ENCODE measurements at places on chromosomes 7 and 10.

- DNase-seq: no peak
These were observed 10.4 kb downstream of the RAPGEF5 start for GRCh38 chr7:22346383-22347107.

DNA sequence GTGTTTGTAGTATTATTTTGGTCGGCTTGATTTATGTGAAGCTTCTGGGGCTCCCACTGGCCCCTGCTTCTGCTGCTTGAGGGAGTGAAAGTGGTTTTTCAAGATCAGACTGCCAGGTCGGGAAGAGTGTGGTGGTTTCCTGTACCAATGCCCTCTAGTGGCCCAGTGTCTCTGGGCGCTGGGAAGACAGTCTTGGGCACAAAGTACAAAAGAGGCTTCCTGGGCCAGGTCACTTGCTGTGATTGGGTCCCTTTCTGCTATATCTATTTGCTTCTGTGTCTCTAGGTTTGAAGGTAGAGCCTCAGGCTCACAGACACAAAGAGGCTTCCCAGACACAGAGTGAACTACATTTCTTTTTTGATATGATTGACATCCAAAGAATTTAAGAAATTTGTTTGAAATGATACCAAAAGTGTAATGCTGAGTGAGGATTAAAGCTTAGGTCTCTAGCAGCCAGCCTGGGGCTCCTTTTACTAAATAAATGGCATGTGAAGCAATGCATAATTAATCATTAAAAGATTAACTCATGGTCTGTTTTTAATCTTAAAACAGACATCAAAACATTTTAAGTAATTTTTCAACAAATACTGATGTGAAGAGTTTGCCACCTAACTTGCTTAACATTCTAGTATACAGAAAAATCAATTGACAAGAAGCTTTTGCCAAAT lies 36.3 kb downstream of the ABCB1 start:
- no peak for DNase-seq

DNA sequence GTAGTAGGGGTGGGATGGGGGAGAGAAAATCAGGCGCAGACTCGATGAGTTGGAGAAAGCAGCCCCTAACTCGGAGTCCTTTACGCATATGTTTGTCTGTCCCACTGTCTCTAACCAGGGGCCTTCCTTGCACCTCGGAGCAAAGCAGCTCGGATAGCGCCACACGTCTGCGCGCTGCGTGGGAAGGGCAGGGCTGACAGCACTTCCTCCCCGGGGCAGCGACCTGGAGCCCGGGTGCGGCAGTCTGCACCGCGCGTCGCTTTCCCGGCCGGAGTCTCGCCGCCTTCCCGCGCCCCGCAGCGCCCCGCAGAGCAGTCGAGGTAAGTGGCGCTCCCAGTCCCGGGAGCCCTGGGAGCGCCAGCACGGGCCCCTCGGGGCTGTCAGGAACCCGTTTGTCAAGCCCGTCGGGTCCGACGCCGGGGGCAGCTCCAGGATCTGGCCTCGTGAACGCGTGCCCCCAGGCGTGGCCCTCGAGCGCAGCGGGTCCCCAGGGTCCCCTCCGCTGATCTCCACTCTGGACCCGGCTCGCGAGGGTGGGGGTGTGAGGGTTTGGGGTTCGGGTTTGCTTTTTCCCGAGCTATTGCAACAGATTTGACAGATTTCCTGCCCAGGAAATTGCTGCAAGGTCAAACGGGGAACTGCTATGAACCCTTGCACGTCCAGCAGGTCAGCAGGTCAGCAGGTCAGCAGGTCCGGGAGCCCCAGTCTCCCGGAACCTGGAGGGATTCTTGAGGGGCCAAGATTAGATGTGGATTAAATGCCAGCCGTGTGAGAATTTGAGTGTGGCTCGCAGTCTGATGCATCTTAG lies 597 bp downstream of the APBB1IP start:
- DNase-seq: no peak

- DNase-seq: peak; percentile 22
These were observed 642 bp upstream of the COL13A1 start for GRCh38 chr10:69801094-69801433.

DNA sequence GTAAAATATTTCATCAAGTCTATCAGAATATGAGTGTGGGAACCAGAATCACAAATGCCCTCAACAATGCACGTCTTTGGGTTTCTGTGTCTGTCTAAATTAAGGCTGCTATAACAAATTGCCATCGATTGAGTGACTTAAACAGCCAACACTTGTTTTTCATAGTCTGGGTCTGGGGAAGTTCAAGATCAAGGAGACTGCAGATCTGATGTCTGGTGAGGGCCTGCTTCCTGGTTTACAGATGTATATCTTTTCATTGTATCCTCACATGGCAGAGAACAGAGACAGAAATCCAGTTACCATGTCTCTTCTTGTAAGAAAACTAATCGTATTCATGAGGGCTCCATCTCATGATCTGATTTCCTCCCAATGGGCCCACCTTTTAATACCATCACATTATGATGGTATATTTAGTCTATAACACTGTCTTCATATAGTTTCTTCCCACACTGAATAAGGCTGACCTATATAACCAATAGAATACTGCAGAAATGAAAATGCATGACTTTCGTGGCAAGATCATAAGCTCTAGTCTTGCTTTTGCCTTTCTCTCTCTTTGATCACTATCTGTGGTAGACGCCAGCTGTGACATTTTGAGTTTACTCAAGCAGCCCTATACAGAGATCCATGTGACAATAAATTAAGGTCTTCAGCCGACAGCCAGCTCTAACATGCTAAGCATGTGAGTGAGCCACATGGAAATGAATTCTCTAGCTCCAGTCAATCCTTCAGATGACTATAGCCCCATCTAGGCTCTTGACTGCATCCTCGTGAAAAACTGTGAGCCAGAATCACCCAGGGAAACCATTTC lies 51.9 kb downstream of the THSD7A start:
- DNase-seq: no peak

DNA sequence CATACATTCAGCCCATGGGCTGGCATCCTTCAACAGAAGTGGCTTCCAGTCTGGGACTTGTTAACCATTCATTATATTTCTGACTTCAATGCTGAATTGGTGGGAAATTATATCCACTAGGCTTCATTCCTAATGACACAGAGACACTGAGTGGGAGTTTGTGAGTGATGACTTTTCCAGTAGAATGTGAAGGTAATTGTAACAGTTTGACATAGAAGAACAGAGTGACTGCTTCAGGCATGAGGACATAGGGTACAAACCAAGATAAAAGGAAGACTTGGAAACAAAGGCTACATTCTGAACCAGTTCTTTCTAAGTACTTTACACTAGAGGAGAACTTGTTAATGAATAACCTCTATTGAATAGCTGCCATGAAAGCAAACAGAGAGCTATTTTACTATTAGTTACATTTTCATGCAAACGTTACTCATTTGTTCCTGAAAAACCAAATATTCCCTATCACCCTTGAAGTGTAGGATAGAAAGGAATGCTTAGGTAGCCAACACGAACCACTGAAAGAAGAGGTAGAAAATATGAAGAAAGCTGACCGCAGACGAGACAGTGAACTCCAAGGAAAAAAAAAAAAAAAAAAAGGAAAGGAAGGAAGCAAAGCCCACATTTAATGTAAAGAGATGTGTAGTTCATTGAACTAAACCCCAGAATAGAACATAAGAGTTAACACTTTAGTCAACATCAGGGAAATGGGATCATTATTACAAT lies 237.0 kb upstream of the SEMA3C start:
- DNase-seq: no peak

- peak; percentile 15 for DNase-seq
These were observed 53.8 kb downstream of the NCAPG2 start for GRCh38 chr7:158650821-158651225.

DNA sequence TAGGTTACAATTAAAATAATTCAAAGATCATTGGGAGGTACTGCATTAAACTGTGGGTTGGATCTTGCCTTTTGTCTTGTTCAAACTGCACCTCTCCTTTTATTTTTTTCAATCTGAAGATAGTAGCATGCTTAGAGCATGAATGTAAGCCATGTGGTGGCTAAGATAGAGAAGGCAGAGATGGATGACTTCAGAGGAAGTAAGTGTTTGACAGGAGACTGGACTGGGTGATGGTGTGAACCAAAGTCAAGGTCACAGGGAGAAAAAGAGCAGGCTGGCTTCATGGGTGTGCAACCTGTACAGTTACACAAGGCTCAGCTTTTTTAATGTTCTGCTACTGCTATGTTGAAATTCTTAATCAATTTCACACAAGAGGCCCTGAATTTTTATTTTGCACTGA lies 85.6 kb downstream of the ZEB1 start:
- no peak for DNase-seq

DNA sequence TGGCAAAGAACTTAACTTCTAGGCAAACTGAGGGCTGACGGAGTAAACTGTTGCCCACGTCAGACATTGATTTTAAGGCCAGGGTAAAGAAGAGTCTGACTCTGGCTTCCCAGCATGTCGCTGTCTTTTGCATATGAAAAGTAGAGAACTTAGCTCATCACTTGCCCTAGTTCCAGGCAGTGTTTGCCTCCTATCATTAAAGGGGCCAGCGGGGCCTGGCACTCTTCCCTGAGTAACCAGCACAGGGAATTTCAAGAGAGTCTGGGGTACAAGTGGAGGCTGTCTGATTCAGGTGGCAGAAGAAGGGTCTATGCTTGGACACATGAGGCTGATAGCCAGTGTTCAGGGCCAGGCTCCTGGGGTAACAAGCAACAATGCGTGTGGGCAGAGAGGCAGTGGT lies 4.8 kb downstream of the DENND2A start:
- no peak for DNase-seq

- no peak for DNase-seq
These were observed at the start of gene WDFY4 for GRCh38 chr10:48684792-48685623. Gene WDFY4, plus strand, starts transcription at chr10:48684873. Its CDS starts 24,860 bp downstream, at chr10:48709733.

DNA sequence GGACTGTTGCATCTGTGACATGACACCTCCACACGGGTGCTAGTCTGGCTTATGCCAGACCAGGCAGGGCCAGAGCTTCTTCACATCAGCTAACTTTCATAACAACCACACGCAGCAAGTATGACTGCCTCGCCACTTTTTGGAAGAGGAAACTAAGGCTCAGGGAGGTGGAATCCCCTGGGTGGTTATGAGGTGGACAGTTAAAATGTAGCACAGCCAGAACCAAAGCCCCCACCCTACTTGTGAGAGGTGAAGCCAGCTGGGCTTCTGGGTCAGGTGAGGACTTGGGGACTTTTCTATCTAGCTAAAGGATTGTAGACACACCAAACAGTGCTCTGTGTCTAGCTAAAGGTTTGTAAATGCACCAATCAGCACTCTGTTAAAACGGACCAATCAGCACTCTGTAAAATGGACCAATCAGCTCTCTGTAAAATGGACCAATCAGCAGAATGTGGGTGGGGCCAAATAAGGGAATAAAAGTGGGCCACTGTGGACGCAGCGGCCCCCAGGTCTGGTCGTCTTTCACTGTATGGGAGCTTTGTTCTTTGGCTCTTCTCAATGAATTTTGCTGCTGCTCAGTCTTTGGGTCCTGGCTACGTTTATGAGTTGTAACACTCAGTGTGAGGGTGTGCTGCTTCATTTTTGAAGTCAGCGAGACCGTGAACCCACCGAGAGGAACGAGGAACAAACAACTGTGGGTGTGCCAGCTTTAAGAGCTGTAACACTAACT lies 171.0 kb downstream of the PTPN20 start:
- no peak for DNase-seq

- no peak for DNase-seq
These were observed 11.6 kb downstream of the RPS24 start for GRCh38 chr10:78045237-78045636.

GRCh38 chr7:1553512-1554210 lies 2.3 kb downstream of the TMEM184A start:
- DNase-seq: no peak

- no peak for DNase-seq
These were observed 82.1 kb downstream of the GRID1 start for GRCh38 chr10:86284355-86285105.

DNA sequence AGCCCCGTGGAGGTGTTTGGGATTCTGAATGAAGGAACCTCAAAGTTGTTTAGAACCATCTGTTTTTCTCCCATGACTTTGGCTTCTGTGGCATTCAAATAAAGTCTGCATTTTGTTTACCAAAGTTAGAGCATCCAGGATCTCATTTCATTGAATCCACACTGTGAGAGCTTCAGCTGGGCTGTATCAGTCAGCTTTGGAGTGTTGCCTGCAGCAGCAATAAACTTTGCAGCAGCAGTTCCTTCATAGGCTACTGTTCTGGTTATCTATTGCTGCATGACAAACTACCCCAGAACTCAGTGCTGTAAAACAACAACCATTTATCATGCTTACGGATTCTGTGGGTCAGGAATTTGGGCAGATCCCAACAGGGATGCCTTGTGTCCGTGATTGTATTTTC lies 1575.2 kb upstream of the LRRTM3 start:
- no peak for DNase-seq

DNA sequence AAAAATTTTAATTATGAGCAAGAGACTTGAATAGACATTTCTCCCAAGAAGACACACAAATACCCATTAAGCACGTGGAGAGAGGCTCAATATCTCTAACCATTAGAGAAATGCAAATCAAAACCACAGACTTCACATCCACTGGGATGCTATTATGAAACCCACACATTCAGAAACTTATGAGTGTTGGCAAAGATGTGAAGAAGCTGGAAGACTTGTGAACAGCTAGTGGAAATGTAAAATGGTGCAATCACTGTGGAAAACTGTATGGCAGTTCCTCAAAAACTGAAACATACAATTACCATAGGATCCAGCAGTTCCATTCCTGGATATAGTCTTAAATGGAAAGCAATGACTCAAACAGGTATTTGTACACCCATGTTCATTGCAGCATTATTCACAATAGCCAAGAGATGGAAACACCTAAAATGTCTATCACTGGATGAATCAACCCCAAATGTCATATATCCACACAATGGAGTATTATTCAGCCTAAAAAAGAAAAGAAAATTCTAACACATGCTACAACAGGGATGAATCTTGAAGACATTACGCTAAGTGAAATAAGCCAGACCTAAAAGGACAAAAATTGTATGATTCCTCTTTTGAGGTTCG lies 53.5 kb upstream of the FRMD4A start:
- no peak for DNase-seq

- DNase-seq: no peak
These were observed 116.7 kb downstream of the REEP3 start for GRCh38 chr10:63637901-63638327.

DNA sequence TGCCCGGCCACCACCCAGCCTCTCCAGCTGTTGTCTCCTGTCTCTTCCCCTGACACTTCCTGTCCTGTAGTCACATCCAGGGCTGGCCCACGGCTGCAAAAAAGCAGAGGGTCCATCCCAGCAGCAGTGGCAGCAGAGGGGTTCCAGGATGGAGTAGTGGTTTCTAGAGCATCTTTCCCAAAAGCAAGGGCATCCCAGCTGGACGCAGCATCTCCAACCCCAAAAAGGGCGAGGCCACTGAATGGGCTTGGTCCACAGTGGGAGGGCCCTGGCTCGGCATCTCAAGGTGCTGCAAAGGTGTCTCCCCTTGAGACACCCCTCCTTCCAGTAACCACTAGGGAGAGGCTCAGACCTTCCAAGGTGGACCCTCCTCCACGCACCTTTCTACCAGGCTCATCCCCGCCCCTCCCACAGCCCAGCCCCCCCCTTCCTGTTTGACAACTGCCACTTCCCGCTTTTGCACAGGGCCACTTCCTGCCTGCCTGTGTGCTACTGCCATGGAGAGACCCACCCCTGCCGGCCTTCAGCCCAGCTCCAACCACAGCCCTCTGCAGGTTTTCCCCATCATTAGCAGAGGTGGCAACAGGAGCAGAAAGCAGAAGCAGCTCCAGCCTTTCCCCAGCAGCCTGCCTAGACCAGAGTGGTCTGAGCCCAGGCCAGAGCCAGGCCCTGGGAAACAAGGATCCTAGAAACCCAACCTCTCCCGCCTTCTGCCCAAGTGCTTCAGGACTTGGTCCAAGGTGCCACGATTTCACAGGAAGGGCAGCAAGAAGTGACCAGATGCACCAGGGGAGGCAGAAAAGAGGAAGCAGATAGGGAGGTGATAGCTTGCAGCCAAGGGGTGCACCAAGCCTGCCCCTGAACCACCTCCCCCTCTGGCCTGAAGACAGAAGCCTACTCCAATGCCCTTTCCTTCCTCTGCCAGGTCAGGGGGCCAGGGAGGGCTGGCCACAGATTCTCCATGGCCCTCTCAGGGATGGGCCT lies 8.6 kb downstream of the CAMK2G start:
- no peak for DNase-seq

All from astrocyte of the cerebellum (primary cell).